CD8-positive, alpha-beta memory T cell (primary cell): ENCODE measurements at places on chromosomes 5 and 9. TPM values are rescaled to one million over a fixed set of nuclear protein-coding genes. Genes with fewer than 3 reads are reported as not detected.

DNA sequence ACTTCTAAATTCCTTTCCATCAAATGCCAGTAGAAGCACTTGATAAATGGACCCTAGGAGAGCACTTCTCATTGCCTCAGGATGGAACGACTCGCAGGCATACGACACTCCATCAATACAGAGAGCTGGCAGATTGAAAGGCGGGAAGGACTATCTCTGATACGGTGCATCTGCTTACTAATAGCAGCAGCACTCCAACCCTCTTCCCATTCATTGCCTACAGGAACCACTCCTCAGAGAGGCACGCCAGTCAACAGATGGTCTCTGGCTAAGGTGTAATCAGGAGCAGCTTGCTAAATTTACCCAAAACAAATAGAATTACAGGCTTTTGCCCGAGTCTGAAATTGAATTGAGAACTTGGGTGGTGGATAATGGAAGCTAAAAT lies 168.1 kb downstream of the EFNA5 start:
- peaks cover 4% of the 10 kb centered on the region for H3K4me1 ChIP-seq
- H3K36me3 ChIP-seq = no peaks in the 10 kb centered on the region
- no peak overlapping the region for H3K4me3 ChIP-seq
- no peak overlapping the region for H3K27ac ChIP-seq
- no peaks in the 10 kb centered on the region for H3K27me3 ChIP-seq

DNA sequence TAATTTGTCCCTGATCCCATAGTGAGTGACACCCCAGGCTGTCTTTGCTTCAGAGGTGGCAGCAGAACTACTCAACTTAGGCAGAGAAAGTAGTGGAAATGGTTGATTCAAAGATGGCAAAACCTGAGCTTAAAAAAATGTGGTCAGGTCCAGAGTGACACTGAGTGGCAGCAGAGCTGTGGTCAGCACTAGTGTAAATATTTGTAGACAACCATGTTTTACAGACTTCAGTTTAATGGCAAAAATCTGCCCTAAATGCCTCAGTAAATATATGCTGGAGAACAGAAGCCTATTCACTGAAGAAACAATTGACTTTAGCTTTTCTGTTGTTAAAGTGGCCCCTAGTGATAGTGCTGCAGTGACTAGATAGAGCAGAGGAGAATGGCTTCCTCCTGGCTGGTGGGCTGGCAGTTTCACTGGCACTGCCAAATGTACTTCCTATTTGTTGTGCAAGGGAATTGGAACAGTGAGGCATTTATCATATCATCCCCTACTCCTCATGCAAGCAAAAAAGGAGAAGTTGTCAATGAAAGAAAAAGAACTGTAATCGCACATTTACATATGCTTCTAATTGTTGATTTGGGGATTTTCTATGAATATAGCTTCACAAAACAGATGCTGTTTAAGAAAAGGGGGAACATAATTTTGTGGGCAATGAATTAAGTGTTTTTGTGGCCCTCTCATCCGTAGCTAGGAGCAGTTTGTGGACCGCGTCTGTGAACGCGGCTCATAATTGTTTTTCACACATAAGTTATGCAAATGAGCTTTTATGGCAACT lies 12.0 kb downstream of the PBX3 start:
- no peak overlapping the region for H3K27ac ChIP-seq
- DNase-seq = no peak
- no peaks in the 10 kb centered on the region for H3K27me3 ChIP-seq
- H3K4me3 ChIP-seq = no peak overlapping the region
- H3K4me1 ChIP-seq = no peaks in the 10 kb centered on the region

DNA sequence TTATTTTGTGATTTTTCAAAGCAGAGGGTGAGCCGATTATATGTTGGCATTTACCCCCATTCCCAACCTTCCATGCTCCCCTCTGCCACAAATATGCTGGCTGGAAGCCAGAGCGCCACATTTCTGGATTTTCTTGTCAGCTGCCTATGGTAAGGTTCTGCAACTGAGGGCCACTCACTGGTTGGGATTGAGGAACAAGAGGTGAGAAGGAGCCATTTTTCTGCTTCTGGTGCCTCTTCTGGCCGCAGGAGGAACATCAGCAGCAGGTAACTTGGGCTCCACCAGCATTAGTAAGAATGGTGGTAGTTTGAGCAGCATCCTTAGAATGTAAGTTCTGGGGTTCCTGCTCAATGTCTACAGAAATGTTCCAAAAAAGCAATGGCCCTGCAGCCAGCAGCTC lies 159.5 kb upstream of the MAST4 start:
- H3K27me3 ChIP-seq = no peaks in the 10 kb centered on the region
- no peaks in the 10 kb centered on the region for H3K4me1 ChIP-seq
- no peak overlapping the region for H3K4me3 ChIP-seq
- H3K27ac ChIP-seq = no peak overlapping the region

Gene MARCOL
- not detected for total RNA-seq

Gene ANKRD33B
- total RNA-seq = 29.6 TPM

Gene TMEM215
- not detected for total RNA-seq

GRCh38 chr5:157682257-157682656 lies 10.9 kb downstream of the C5orf52 start:
- no peak overlapping the region for H3K4me3 ChIP-seq
- H3K36me3 ChIP-seq = no peaks in the 10 kb centered on the region
- H3K27me3 ChIP-seq = no peaks in the 10 kb centered on the region

Gene ACOT12
- total RNA-seq = not detected

Gene CD72
- 6.5 TPM for total RNA-seq

- H3K4me3 ChIP-seq = no peak overlapping the region
- H3K36me3 ChIP-seq = no peaks in the 10 kb centered on the region
- no peaks in the 10 kb centered on the region for H3K27me3 ChIP-seq
- no peak overlapping the region for H3K27ac ChIP-seq
Measured at GRCh38 chr9:100590481-100590880, 12.6 kb downstream of the CAVIN4 start.

DNA sequence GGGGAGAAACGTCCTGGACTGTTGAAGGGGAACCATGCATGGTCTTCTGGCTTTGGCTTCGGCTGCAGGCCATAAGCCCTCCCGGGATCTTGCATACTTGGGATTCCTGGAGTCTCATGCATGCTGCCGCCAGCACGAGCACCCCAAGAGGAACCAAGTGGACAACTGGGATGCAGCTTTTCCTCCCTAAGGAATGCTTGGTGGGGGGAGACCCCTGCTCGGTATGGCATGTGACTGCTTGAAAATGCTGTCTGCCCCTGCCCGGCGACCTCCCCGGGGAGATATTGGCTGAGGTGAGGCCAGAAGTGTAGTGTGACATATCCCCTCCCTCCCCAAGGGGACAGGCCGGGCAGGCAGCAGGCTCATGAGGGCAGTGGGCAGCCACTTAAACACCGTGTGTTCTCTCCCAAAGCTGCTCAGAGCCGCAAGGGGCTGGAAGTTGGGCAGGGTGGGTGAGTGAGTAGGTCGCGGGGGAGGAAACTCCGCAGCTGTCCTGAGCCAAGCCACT lies 15.7 kb downstream of the TMEM171 start:
- no peak for DNase-seq
- no peaks in the 10 kb centered on the region for H3K4me1 ChIP-seq

DNA sequence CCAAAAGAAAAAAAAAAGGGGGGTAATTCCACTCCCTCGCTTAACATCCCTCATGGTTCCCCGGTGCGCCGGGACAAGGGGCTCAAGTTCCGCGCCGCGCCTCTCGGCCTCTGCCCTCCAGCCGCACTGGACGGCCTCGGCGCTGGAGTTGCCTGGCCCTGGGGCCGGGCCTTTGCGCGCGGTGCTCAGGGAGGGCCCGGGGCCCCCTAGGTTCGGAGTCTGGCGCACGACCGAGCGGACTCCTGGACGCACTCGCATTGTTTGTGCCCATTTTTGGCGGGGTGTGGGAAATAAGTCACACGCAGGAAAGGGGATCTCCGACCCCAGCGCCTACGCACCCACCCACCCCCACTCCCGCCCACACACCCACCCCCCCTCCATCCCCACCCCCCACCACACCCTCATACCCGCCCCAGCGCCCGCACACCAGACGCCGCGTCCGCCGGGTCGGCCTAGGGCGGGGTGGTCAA lies 381 bp downstream of the MED22 start:
- H3K27ac ChIP-seq = peak overlapping the region; percentile 92
- H3K27me3 ChIP-seq = no peaks in the 10 kb centered on the region
- peaks cover 56% of the 10 kb centered on the region for H3K36me3 ChIP-seq

DNA sequence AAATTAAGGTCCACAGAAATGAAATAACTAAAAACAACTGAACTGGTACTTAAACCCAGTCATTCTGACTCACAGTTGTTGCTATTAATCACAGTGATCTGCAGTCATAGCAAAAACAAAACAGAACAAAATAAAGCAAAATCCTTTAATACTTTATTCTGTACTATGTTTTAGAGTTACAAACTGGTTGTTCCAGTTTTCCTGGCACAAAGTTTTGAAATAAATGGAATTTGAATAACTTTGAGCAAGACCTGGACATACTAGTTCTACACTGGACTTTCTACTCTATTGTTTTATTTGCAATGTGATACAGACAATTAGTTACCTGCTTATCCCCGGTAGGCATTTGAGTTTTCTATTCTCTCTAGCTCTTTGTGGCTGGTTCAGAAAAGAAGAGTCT lies 147.9 kb downstream of the DMRT2 start:
- no peaks in the 10 kb centered on the region for H3K4me1 ChIP-seq
- no peak for DNase-seq
- H3K27me3 ChIP-seq = no peaks in the 10 kb centered on the region
- no peak overlapping the region for H3K4me3 ChIP-seq
- no peak overlapping the region for H3K27ac ChIP-seq
- H3K36me3 ChIP-seq = no peaks in the 10 kb centered on the region

DNA sequence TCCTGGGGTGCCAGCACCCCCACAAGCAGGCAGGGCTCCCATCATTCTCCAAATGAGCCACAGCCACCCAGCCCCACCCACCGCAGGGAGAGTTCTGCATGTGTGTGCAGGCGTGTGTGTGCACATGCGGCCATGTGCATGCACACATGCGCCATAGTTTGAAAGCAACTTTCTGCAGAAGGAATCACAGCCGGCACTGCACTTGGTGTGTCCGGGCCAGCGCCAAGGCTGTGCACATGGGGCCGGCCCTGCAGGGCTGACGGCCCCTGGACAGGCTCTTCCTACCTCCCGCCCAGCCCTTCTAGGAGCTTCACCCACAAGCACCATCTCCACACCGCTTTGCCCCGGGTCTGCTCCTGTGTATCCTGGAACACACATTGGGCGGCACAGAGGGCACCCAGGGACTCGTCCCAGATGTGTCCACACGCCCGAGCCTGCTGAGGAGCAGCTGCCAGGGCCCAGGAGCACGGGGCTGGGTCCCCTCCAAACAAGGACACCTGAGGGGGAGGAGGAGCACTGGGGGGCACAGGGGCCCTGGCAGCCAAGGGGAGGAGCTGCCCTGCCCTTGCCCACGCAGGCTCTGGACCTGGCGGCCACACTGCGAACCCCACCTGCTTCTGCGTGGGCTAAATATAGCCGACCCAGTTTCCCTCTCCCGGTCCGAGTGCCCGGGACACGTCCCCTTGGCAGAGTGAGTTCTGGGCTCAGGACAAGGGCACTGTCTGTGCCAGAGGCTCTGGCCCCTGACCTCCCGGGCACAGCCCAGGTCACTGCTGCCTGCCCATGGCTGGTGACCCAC lies 19.1 kb downstream of the TPPP start:
- no peaks in the 10 kb centered on the region for H3K36me3 ChIP-seq
- no peak for DNase-seq
- no peak overlapping the region for H3K27ac ChIP-seq
- peaks cover 23% of the 10 kb centered on the region for H3K4me1 ChIP-seq

- H3K4me1 ChIP-seq = no peaks in the 10 kb centered on the region
- H3K4me3 ChIP-seq = no peak overlapping the region
- no peaks in the 10 kb centered on the region for H3K27me3 ChIP-seq
- no peak overlapping the region for H3K27ac ChIP-seq
Measured at GRCh38 chr9:83477120-83477519, 61.1 kb downstream of the FRMD3 start.
